T1000 (cell line): ENCODE measurements at places on chromosomes 16 and 17.

- no peak for DNase-seq
These were observed 34.1 kb downstream of the SNX29 start for GRCh38 chr16:12010388-12011251.

DNA sequence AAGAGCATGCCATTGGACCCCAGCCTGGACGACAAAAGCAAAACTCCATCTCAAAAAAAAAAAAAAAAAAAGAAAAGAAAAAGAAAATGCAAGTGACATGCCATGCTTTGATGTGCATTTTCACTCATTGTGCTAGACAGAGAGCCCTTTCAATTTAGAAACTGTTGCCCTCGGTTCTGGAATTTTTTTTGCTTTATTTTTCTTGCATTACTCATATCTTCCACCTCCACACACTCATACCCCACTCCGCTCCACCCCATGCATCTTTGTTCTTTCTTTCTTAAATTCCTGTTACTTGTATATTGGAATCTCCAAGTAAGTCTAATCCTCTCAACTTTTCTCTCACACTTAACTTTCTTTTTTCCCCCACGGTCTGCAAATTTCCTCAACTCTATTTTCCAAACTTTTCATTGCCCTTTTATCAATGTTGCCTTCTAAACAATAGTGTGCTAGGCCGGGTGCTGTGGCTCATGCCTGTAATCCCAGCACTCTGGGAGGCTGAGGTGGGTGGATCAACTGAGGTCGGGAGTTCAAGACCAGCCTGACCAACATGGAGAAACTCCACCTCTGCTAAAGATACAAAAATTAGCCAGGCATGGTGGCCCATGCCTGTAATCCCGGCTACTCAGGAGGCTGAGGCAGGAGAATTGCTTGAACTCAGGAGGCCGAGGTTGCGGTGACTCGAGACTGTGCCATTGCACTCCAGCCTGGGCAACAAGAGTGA lies 16.8 kb upstream of the SUZ12 start:
- no peak for DNase-seq

DNA sequence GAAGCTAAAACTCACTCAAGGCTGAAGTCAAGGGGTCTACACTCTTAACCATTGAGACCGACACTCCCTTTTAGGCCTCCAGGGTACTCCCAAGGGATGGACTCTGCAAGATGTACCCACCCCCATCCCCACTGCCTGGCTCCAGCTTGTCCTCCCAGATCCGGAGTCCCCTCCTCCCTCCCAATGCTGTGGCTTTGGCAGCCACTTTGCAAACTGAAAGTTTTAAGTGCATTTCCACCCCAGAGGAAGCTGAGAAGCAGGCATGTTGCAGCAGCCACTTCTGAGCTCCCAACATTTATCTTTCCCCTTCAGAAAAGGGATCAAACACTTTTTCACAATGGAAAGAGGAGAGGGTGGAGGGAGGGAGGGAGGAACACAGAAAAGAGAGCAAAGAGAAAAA lies 115.2 kb downstream of the COPRS start:
- no peak for DNase-seq

DNA sequence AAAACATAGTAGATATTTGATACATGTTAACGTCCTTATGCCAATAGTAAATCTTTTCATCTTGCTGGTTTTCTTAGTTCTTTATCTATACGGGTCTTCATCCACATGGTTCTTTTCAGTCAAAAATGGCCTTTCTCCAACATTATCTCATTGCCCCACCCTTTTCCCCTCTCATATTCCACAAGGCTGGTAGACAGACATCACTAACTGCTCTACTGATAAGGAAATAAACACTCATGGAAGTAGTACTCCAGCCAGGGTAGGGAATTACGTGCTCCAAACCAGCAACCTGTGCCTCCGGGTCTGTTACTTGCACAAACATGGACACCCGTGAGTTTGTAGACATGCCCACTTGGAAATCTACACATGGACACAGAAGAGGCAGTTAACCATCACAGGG lies 141.4 kb downstream of the XYLT1 start:
- DNase-seq = no peak

- DNase-seq = no peak
These were observed 215.6 kb upstream of the CDH5 start for GRCh38 chr16:66150698-66151482.
